Cardiac muscle cell (in vitro differentiated cells and primary cell): ENCODE measurements at places on chromosomes 5 and 9. TPM values are rescaled to one million over a fixed set of nuclear protein-coding genes. Genes with fewer than 3 reads are reported as not detected.

- DNase-seq = no peak
Observed at GRCh38 chr5:94544031-94544650, 74.3 kb downstream of the KIAA0825 start.

- no peak for DNase-seq
Observed at GRCh38 chr5:29568028-29568427, 1625.5 kb upstream of the CDH6 start.

DNA sequence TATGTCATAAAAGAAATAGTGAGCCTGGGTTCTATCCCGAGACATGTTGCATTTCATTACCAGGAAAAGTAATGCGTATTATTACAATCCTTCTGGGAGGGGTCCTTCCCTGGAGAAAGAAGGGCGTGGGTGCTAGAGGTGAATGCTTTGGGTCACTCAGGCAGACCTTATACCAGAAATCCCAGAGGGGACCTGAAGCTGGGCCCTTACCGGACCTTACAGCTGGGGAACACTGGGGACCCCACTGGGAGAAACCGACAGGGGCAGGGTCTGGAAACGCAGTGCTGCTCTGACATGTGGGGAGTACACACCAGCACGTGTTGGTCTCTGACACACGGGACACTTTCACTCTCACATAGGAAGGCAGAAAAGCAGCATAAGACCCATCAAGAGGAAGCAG, 71.3 kb downstream of the LMNB1 start:
- no peak for DNase-seq

The ANKDD1B gene
- total RNA-seq = 0.09 TPM in 1 of 2 replicates, not detected in the other

GRCh38 chr9:127642082-127642740, 30.1 kb downstream of the STXBP1 start:
- DNase-seq = no peak

The F12 gene
- total RNA-seq = 3.4 and 4.6 TPM in 2 replicates
